ENCODE measurements at places on chromosomes 7 and 10.
A peak's percentile ranks its signal among the peaks of the same experiment; 100 is the strongest.

DNA sequence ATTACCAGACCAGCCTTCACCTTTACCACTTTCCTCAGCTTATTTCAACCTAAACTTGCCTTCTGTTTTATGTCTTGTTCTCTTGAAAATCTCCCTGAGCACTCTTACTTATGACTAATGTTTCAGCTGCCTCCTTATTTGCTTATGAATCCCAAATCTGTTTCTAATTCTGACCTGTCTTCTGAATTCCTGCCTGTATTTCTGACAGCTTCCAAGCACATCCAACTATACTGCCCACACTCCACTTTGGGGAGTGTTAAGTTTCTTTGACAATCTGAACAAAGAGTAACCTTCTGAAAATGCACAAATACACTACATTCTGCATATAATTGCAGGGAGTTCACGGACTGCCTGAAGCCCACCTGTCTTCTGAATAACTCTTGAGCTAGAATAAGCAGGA is 48.7 kb downstream of the ARMC3 start:
- no peaks in the 10 kb centered on the region for H3K27me3 ChIP-seq
- no peaks in the 10 kb centered on the region for H3K4me1 ChIP-seq
- H3K36me3 ChIP-seq = no peaks in the 10 kb centered on the region
- H3K27ac ChIP-seq = no peak overlapping the region
- DNase-seq = no peak

- H3K36me3 ChIP-seq = peaks cover 4% of the 10 kb centered on the region
- H3K4me1 ChIP-seq = no peaks in the 10 kb centered on the region
- H3K4me3 ChIP-seq = no peak overlapping the region
- H3K27ac ChIP-seq = no peak overlapping the region
- no peak for DNase-seq
Observed at GRCh38 chr10:35210961-35211360, 84.3 kb downstream of the CREM start.

- H3K27me3 ChIP-seq = no peaks in the 10 kb centered on the region
- H3K27ac ChIP-seq = no peak overlapping the region
- no peak overlapping the region for H3K4me3 ChIP-seq
- DNase-seq = peak; percentile 51
Observed at GRCh38 chr10:46250898-46251856, 35.6 kb upstream of the ANTXRL start.

GRCh38 chr10:2278363-2278762 is 541.0 kb upstream of the ADARB2 start:
- no peak overlapping the region for H3K4me3 ChIP-seq
- no peaks in the 10 kb centered on the region for H3K4me1 ChIP-seq
- no peak for DNase-seq
- no peaks in the 10 kb centered on the region for H3K27me3 ChIP-seq

DNA sequence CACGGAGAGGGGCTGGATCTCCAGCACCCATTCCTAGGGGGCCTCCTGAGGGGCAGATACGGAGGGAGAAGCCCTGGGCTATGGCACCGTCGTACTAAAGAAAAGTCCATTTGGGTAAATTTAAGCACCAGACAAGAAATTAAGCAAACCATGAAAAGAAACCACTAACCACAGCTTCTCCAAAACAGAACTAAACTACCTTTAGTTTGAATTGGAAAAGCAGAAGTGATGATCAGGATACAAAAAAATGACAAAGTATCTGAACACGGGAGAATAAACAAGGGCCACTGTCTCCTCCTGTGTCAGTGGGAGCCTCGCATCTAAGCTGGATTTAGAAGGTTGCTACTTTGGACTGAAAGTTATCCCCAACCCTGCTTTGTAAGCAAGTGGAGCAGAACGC is 69.1 kb downstream of the DIP2C start:
- H3K4me1 ChIP-seq = peaks cover 23% of the 10 kb centered on the region
- no peak for DNase-seq
- no peak overlapping the region for H3K27ac ChIP-seq
- H3K36me3 ChIP-seq = no peaks in the 10 kb centered on the region
- no peaks in the 10 kb centered on the region for H3K27me3 ChIP-seq

DNA sequence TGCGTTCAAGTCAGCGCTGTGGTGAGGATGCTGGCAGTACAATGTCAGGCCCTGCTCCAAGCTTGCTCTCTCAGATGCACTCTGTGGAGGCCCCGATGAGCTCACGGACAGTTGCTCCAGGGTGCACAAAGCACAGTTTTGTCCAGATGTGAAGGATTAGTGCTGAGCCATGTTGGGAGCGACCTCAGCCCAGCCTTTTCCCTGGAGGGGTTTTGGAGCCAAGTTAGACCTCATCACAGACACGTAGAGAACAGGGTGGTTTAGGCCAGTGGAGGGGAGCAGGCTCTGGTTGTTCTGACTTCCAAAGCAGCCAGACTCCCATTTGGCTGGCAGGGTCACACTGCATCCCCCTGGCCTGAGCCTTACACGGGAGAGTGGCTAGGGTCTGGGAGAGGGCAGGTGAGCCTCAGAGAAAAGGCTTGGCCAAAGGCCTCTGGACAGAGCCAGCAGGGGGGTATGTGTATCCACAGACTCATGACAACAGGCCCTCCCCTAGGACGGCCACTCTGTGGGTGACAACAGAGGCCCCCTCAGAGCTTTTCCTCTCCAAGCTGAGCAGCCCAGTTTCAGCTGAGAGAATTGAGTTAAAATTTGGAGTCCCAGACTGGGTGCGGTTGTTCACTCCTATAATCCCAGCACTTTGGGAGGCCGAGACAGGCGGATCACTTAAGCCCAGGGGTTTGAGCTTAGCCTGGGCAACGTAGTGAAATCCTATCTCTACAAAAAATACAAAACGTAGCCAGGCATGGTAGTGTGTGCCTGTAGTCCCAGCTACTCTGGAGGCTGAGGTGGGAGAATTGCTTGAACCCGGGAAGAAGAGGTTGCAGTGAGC is 4.7 kb downstream of the PLAC9 start:
- no peaks in the 10 kb centered on the region for H3K27me3 ChIP-seq
- H3K4me1 ChIP-seq = no peaks in the 10 kb centered on the region
- H3K4me3 ChIP-seq = no peak overlapping the region
- H3K27ac ChIP-seq = peak overlapping the region; percentile 77

- H3K27ac ChIP-seq = no peak overlapping the region
- no peaks in the 10 kb centered on the region for H3K4me1 ChIP-seq
- H3K36me3 ChIP-seq = no peaks in the 10 kb centered on the region
- H3K4me3 ChIP-seq = no peak overlapping the region
- H3K27me3 ChIP-seq = no peaks in the 10 kb centered on the region
- no peak for DNase-seq
Observed at GRCh38 chr10:116704926-116705325, 37.4 kb downstream of the HSPA12A start.

- H3K4me3 ChIP-seq = no peak overlapping the region
- DNase-seq = no peak
- no peaks in the 10 kb centered on the region for H3K36me3 ChIP-seq
- no peaks in the 10 kb centered on the region for H3K4me1 ChIP-seq
Observed at GRCh38 chr7:16235147-16236114, 185.9 kb downstream of the CRPPA start.

- H3K36me3 ChIP-seq = no peaks in the 10 kb centered on the region
- no peak for DNase-seq
- H3K27ac ChIP-seq = no peak overlapping the region
Observed at GRCh38 chr7:92763636-92764423, 72.5 kb downstream of the CDK6 start.

DNA sequence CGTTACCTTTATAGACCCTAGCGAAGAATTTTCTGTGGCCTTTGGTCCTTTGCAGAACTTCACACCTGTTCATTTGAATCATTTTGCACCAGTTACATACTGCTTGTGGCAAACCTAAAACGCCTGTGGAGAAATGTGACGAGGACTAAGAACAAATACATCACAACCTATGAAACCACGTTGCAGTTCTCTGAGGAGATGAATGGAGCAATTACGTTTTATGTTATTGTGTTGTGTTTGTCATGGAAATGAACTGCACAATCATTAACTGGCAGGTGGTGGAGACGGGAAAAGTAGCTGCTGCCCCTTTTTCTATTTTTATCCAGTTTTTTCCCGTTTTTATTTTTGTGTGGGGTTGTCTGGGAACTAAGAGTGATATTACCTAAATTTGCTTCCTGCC is 505.5 kb downstream of the SDK1 start:
- no peaks in the 10 kb centered on the region for H3K36me3 ChIP-seq
- H3K4me3 ChIP-seq = no peak overlapping the region
- H3K4me1 ChIP-seq = no peaks in the 10 kb centered on the region
- no peak overlapping the region for H3K27ac ChIP-seq

DNA sequence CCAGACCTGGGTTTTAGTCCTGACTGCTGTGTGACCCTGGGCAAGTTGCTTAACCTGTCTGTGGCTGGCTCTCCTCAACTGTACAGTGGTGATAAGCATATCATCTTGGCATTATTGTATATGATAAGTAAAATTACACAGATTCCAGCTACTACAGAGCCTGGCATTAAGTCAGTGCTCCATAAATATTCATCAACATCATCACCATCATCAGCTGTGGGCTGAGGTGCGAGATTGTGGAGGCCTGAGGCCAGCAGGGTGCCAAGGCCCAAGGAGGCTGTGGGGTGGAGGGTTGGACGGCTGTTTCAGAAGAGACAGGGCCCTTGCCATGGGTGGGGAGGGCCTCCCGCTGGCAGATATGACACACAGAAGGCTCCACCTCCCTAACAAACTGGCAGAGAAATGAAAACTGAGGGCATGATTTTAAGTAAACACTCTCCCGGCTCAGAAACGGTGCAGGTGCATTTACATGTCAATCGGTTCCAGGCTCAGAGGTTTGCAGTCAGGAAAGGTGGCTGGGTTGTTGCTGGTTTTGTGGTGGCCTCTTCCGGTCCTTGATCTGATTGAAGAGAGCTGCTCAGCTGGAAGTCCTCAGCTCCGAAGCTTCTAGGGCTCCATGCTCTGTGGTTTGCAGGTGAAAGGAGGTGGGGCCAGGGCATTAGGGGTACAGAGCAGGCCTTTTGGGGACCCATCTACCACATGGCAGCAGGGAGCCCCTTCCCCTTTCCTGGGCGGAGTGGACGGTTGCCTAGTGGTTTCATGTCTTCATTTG is 10.2 kb downstream of the CRYGN start:
- H3K36me3 ChIP-seq = no peaks in the 10 kb centered on the region
- no peaks in the 10 kb centered on the region for H3K27me3 ChIP-seq
- no peak for DNase-seq
- peak overlapping the region; percentile 54 for H3K27ac ChIP-seq

- no peaks in the 10 kb centered on the region for H3K27me3 ChIP-seq
- H3K27ac ChIP-seq = no peak overlapping the region
- H3K4me1 ChIP-seq = no peaks in the 10 kb centered on the region
- H3K36me3 ChIP-seq = no peaks in the 10 kb centered on the region
- no peak overlapping the region for H3K4me3 ChIP-seq
Observed at GRCh38 chr7:29413626-29414136, 150.0 kb upstream of the PRR15 start.

- H3K4me3 ChIP-seq = no peak overlapping the region
- peak overlapping the region; percentile 59 for H3K27ac ChIP-seq
- no peak for DNase-seq
- no peaks in the 10 kb centered on the region for H3K27me3 ChIP-seq
Observed at GRCh38 chr7:77252506-77252905, 52.9 kb upstream of the FGL2 start.

- peak overlapping the region; percentile 6 for H3K4me3 ChIP-seq
- no peak for DNase-seq
- H3K27ac ChIP-seq = peak overlapping the region; percentile 45
- H3K27me3 ChIP-seq = no peaks in the 10 kb centered on the region
Observed at GRCh38 chr7:36224934-36225858, 72.1 kb downstream of the EEPD1 start.

DNA sequence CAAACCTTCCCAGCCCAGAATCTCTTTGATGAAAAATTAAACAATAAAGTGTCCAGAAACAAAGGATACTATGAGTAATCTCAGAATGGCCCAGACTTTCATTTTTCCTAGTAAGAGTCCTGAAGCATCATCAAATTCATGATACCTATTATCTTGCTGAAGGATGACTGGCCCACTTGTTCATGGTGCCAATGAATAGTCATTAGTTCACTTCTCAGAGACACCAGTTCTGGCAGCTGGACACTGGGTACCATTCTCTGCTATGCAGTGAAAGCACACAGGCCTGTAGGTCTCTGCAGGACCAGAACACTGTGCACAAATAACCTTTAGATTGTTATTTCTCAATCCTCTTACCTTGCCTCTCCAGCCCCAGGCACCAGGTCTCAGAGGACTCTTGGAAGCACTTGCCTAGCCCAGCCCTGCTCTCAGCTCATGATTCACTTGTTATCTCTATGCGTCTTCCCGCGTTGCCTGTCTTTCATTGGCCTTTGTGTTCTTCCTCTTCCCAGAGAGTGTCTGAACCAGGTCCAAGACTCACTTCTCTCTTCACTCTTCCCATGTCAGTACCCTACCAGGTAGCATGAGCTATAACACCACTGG is 98.1 kb upstream of the AGBL3 start:
- no peaks in the 10 kb centered on the region for H3K27me3 ChIP-seq
- peaks cover 19% of the 10 kb centered on the region for H3K4me1 ChIP-seq
- no peak overlapping the region for H3K4me3 ChIP-seq

DNA sequence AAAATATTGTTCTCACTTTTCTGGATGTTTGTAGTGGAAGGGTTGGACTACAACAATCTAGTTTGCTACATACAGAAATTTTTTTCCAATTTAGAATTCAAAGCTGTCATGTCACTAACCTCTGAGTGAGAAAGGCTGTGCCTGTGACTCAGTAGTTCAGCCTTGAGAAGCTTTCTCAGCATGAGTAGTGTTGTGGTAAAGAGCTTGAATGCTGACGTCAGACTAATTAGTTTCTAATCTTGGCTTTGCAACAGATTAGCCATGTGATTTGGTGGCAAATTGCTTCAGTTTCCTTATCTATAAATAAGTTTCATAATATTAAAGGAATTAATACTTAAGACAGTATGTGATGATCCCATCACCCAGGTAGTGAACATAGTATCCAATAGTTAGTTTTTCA is 83.8 kb downstream of the ABCA13 start:
- no peak overlapping the region for H3K4me3 ChIP-seq
- no peaks in the 10 kb centered on the region for H3K36me3 ChIP-seq
- DNase-seq = no peak
- no peaks in the 10 kb centered on the region for H3K27me3 ChIP-seq

GRCh38 chr10:127391875-127392274 is 157.2 kb upstream of the NPS start:
- no peak for DNase-seq
- H3K27me3 ChIP-seq = no peaks in the 10 kb centered on the region
- H3K27ac ChIP-seq = peak overlapping the region; percentile 91
- H3K36me3 ChIP-seq = no peaks in the 10 kb centered on the region
- H3K4me3 ChIP-seq = no peak overlapping the region
- H3K4me1 ChIP-seq = peaks cover 24% of the 10 kb centered on the region

- H3K4me1 ChIP-seq = no peaks in the 10 kb centered on the region
- no peak for DNase-seq
- H3K4me3 ChIP-seq = no peak overlapping the region
- H3K27me3 ChIP-seq = no peaks in the 10 kb centered on the region
Observed at GRCh38 chr10:127431525-127431924, 117.6 kb upstream of the NPS start.

DNA sequence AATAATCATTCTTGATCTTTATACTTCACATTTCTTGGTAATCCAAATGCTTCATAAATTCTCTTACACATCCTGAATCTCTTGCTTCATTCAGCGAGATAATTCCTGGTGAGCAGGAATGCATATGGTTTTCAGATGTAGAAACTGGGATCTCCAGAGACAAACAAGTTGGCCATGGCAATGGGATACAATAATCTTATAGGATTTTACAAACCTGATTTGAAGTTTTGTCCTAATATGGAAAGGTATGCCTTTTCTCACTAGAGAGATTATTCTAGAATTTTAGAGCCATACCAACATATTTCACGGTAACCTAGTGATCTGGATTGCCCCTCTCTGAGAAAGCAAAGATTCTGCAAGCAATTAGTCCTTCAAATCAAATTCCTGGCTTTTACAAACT is 13.1 kb upstream of the TRDMT1 start:
- H3K27ac ChIP-seq = peak overlapping the region; percentile 93
- H3K36me3 ChIP-seq = no peaks in the 10 kb centered on the region
- H3K4me1 ChIP-seq = peaks cover 6% of the 10 kb centered on the region
- DNase-seq = no peak

Measured in ascending aorta (tissue), 2 donors.